ENCODE measurements at places on chromosomes 5 and 9.

GRCh38 chr5:14429101-14430050, 152.2 kb upstream of the OTULINL start:
- no peak for DNase-seq

GRCh38 chr9:89160806-89161205, 17.8 kb downstream of the SHC3 start:
- DNase-seq: no peak

DNA sequence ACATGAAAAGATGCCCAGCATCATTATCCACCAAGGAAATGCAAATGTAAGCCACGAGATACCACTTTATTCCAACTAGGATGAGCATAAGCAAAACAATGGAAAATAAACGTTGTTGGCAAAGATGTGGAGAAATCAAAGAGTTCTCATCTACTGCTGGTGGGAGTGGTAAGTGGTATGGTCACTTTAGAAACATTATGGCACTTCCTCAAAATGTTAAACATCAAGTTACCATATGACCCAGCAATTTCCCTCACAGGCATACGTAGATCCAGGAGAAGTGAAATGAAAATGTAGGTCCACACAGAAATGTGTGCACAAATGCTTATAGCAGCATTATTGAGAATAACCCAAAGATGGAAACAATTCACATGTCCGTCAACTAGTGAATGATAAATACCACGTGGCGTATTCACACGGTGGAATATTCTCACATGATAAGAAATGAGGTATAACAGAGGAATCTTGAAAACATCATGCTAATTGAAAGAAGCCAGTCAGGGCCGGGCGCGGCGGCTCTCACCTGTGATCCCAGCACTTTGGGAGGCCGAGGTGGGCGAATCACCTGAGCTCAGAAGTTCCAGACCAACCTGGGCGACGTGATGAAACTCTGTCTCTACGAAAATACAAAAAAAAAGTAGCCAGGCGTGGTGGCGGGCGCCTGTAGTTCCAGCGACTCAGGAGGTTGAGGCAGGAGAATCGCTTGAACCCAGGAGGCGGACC, 16.4 kb upstream of the FLT4 start:
- no peak for DNase-seq

GRCh38 chr9:114207034-114207810, 51.9 kb downstream of the COL27A1 start:
- no peak for DNase-seq

DNA sequence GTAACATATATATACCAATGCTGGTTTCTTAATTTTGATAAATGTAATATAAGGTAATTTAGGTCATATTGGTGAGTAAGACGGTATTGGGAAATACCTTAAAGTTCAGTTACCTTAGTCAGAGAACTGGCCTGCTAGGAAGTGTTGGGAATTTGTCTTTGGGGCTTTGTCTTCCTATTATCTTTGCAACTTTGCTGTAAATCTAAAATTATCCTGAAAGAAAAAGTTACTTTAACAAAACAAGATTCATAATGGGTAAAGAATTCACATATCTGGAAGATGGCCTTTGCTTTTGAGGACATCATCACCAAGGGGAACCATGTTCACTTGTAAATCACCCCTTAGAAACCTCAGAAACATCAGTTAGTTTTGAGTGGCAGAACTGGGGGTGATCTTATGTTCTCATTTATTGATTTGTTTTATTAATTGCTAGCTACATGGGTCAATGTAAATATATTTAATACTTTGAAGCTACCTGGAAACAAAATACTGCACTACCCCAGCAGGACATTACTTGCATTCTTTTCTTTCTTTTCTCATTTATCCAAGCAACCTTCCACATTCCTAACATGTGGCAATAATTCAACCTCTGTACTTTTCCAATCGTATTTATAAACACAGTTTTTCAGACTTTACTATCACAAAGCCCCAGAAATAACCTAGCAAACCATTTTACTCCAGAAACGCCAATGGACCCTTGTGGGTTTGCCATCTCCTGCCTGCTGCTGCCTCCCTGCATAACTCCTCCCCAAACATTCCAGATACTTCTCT, 41.4 kb downstream of the GLIS3 start:
- DNase-seq: no peak

DNA sequence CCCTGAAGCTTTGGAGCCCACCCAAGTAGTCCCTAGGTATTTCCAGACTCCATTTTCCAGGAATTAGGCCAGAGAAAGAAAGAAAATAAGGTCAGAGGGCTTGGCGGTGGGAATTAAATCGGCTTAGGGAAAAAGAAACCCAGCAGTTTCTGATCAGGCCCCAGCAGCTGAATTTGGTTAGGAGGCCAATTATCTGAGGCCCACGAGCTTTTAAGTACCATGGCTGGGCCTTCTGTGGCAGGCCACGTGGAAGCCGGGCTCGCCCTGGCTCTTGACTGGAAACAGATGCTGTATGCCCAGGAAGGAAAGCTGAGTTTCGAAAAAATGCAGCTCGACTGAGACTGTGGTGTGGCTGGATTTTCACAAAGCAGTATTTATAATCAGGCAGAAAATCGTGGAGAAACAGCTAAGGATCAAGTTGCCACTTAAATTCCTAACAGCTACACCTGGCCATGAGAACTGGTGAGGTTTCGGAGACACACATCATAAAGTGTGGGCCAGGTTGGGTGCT, 75.1 kb upstream of the PANK3 start:
- no peak for DNase-seq

- DNase-seq: no peak
These were observed 168.4 kb upstream of the FSTL4 start for GRCh38 chr5:133780619-133781280.

GRCh38 chr5:55480781-55481180, 54.0 kb downstream of the PLPP1 start:
- DNase-seq: no peak

GRCh38 chr9:130286781-130287428, 21.3 kb downstream of the HMCN2 start:
- DNase-seq: no peak

GRCh38 chr5:7659420-7659819, 191.5 kb downstream of the CFAP90 start:
- no peak for DNase-seq

DNA sequence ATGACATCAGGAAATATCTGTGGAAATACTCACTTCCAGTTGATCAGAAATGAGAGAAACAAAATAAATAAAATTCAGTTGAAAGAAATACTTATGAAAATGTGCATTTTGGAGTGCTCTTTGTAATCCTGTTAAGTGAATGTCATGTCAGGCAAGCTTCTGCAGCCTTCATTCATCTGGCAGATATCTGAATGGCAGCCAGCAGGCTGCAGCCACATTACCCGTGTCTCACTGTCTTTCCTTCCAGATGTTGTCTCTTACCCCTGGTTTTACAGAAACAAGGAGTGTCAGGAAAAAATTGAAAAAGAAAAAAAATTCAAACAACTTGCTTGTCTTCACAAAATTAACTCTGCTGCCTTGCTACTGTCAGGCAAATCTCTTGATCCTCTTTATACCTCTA, 445.0 kb upstream of the RIOK2 start:
- no peak for DNase-seq

GRCh38 chr5:96031180-96031579, 69.5 kb upstream of the ELL2 start:
- no peak for DNase-seq

GRCh38 chr5:107402434-107403227, 268.1 kb downstream of the EFNA5 start:
- DNase-seq: peak; percentile 70

DNA sequence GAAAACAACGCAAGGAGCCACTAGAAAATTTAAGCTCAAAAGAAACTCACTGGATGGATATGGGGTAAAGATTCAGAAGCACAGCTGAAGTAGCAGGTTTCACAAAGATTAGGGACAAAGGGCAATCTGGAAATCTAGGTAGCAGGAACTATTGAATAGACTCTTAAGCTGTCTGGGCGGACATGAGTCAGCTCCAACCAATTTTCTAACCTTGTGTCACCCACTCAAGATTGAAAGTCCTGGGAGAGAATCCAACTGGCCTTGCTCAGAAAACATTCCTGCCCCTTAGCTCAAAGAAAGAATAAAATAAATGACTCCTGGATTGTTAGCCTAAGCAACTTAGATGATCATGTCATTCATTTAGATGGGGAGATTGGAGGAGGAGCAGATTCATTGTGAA, 69.2 kb downstream of the STK32A start:
- no peak for DNase-seq

DNA sequence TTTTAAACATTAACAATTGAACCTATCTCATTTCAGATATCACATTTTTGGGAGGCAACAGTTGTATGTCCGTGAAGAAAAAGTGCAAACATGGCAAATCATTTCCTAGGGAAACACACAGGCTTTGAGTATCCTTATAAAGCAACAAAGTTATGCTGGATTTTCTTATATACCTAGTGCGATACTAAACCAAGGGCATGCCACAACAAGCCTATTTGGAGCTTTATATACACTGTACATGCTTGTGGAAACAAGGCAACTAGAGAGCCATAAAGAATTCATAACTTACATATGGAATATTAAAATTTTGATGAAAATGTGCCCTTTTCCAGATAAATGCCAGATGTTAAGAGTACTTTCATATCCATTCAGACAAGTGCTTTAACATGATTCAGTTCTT, 191.4 kb downstream of the DCP2 start:
- no peak for DNase-seq

DNA sequence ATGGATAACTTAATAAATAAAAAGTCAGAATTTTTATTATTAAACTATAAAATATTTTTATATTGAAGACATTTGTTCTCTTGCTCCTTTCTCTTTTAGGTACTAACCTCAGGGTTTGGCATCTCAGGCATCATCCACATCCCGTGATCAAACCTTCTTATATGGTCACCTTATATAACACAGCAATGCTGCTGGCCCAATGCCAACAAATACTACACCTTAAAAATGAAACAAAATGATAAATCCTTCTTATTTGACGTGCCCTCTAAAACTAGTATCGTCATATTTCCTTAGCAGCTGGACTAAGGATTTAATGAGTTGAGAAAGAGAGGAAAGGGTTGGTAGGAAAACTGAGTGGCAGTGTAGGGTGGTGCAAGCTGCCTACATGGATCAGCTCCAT, 56.6 kb downstream of the NDUFAF2 start:
- DNase-seq: no peak

DNA sequence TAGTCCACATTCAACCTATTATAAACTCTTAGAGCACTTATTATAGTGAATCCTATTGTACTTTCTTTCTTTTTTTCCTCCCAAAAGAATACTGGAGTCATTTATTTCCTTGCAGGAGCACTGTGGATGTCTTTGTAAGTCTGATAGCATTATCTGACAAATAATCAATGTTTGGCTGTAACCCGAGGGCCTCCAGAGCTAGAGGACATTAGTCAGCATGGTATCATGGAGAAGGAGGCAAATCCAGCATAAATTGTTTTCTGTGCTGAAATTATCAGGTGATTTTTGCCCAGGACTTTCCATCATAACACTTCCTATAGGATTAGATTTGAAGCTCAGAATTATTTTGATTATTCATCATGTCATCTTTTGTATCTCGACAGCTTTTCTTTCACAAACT, 551.0 kb downstream of the ZNF608 start:
- no peak for DNase-seq

- no peak for DNase-seq
These were observed 51.0 kb upstream of the RNU6ATAC start for GRCh38 chr9:134215420-134215698.

DNA sequence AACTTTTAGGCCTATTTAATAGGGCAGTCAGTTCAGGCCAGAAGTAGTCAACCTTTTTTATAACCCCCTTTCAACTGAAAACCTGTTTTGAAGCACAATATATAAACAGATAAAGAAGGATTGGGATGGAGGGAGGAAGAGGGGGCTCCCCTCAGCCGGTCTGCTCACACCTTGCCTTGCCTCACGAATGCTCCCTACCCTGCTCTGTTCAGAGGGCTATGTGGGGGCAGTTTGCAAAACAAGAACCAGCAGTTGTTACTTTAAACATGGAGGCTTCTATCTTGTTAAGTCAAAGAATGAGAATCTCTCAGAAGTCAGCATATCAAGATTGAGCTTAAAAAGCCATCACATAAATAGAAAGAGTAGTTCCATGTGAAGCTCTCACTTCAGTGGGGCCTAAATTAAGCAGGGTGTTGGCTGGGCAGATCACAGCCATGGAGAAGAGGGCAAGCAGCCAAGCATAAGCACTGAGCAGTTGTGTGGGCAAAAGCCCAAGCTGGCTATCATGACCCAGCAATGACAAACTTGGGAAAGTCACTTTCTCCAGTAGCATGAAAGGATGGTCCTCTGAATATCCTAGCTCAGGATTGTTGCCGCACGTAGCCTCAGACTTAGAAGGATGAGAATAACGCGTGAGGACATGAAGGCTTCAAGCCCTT, 70.6 kb downstream of the ALDH1A1 start:
- DNase-seq: no peak

DNA sequence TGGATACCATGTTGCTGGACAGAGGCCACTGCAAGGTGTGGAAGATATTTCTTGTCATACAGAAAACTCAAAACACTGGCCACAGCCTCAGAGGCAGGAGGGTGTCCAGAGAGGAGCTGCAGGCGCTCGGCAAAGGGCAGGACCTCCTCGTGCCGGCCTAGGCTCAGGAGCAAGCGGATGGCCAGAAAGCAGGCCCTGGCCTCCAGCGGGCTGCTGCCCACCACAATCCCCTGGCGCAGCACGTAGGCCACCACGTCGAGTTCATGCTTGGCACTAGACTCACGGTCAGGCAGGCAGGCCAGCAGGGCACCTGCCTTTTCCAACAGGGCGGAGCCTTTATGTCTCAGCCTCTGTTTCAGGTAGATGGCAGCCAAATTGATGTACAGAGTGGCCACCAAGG, 35.2 kb downstream of the SH3TC2 start:
- no peak for DNase-seq

DNA sequence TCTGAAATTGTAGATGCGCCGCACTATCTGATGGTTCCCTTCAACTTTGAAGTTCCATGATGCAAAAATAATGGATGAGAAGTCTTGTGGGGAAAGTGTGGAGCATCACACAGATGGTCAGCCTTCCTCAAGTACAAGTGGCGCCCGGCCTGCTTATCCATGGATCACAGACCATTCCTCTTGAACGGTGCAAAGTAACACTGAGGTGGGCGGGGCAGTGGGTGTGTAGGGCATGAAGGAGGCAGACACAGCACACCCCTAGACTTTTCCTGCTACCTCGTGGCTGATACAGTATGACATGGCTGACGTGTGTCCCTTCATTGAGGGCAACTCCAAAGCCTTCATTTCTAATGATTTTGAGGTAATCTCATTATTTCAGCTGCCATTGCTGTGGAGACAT, 2.5 kb upstream of the GNG10 start:
- DNase-seq: no peak

GRCh38 chr9:72656021-72656420, 134.6 kb downstream of the TMC1 start:
- no peak for DNase-seq

GRCh38 chr5:54691656-54692055, 174.1 kb downstream of the SNX18 start:
- no peak for DNase-seq

- DNase-seq: no peak
These were observed 31.7 kb downstream of the NRG2 start for GRCh38 chr5:140011297-140011802.

- no peak for DNase-seq
These were observed 26.8 kb downstream of the SSBP2 start for GRCh38 chr5:81724108-81724507.

GRCh38 chr9:2299156-2299842, 284.2 kb downstream of the SMARCA2 start:
- DNase-seq: peak; percentile 98

- no peak for DNase-seq
These were observed 278.0 kb upstream of the KLF9 start for GRCh38 chr9:70692431-70692830.

GRCh38 chr5:8576178-8576577, 707.2 kb downstream of the MTRR start:
- no peak for DNase-seq

GRCh38 chr9:15213249-15213648, 93.8 kb downstream of the TTC39B start:
- no peak for DNase-seq
